ENCODE measurements at places on chromosomes 7 and 10.

DNA sequence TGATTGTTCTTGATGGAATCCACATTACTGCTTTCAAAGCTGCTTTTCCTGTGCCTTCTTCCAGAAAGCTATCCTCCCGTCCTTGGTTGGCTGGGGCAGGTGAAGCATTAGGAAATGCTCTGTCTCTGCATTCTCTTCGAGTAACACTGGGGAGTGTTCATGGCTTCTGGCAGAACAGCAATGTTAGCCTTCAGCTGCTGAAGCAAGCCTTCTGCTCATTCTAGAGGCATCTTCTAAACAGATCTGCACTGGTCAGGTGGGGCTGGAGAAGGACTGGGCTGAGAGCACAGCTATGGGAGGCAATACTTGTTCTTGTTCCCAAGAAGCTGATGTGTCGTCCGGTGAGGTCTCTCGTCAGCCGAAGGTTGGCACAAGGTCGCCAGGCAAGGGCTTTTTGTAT lies 80.6 kb downstream of the MGMT start:
- DNase-seq: no peak

GRCh38 chr10:108583877-108584276 lies 1339.4 kb downstream of the XPNPEP1 start:
- no peak for DNase-seq

DNA sequence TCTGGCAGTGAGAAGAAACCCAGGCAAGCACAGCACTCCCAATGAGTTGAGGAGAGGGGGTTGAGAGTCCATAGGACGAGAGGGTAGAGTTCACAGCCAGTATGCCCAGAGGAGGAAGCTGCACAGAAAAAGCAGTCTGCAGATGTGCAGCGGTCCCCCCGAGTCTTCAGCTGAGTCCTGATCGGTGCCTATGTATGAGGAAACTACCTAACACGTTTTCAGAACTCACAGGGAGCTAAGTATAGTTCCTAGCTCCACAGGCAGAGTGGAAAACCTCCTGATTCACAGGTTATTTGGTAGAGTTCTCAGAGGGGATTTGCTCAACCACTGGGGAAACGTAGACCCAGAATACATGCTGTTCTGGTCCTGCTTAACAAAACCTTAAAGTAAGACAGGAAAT lies 271.3 kb upstream of the CNTNAP2 start:
- no peak for DNase-seq

- DNase-seq: no peak
Measured at GRCh38 chr10:32160864-32161263, 104.6 kb upstream of the KIF5B start.

DNA sequence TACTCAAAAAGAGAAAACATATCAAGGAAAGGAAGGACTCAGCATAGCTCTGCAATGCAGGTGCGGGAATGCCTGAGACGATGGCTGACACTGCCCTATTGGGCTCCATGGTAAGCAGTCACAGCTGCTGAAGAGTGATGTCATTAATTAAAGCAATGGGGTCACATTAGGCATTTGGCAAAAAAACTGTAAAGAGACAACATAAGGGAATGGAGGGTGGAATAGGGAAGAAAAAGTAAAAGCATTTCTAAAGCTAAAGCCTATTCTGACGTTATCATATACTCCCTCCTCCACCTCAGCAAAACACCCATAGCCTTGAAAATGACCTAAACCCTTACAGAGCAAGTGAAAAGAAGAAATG lies 38.5 kb upstream of the SPOCK2 start:
- no peak for DNase-seq

DNA sequence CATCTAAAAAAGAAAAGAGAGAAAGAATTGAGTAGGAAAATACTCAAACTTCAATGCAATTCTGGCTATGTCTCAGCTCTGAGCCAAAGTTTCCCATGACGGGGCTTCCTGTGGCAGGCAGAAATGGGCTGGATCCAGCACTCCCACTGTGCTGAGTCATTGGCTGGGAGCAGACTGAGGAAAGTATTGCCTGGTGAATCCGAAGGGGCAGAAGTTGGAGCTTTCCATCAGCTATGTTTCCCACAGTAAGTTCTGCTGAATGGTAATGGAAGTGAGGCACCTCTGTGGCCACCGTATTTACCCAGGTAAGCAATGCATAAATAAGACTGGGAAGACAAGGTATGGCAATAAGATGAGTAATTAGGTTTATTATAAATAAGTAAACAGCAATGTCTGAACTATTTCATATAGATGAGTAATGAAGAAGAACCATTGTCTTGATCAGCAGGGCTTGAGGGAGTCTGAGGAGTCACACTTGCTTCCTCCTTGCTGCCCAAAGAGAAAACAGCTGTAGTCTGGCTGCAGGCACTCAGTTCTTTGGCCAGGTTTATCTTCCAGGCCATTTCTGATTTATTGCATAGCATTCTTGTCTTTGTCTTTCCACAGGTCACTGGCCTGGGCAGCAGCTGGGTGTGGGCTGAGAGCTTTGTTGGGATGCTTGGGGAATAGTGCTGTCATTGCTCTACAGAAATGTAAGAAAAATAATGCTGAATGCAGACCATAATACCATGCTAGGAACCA lies 255.3 kb downstream of the DNAJB9 start:
- DNase-seq: peak; percentile 10

GRCh38 chr7:27082171-27082570 lies 13.6 kb downstream of the HOXA1 start:
- DNase-seq: no peak

DNA sequence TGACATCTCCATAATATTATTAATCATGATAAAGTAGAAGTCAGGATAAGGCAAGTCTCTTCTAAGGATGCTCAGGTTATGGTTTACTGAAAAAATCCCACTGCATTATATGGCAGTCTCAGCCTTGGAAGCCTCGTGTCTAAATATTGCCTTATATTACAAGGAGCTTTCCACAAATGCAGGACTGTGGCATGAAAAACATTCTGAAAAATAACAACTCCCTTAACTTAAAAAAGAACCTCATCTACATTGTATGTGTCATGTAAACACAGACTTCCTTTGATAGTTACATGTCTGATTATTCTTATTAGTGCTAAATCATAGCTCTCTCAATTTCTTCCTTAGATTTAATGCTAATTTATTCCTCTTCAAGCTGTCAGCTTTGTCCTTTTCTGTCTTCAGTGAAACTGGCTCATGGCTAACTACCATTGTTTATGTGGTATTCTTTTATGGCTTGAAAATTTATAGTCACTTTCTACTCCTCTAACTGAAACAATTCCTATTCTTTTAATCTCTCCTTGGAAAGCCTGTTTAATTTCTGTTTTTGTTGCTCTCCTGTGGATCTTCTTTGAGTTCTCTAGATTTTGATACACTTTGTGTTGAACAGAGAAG lies 156.1 kb downstream of the KIF20B start:
- no peak for DNase-seq

- no peak for DNase-seq
Measured at GRCh38 chr10:2294739-2295138, 557.4 kb upstream of the ADARB2 start.

- no peak for DNase-seq
Measured at GRCh38 chr10:26269754-26270153, 53.2 kb downstream of the GAD2 start.

DNA sequence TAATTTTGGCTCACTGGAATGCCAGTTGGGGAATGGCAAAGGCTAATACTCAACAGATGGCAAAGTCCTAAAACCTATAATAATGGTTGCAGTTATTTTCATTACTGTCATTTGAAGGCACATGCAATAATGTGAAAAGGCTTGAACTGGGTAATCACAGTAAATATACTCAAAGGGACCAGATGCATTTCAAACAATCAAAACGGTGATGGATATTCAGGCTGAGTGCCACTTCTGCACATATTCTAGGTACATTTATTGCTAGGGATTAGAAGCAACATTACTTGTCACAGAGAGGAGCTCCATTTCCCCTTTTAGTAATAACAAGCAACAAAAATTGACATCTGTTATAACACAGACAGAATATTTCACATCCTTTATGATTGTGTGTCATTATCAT lies 171.8 kb downstream of the NXPH1 start:
- DNase-seq: no peak

Data from AG04449 (cell line).